ENCODE measurements at places on chromosomes 13 and 19. TPM values are rescaled to one million over a fixed set of nuclear protein-coding genes. Genes with fewer than 3 reads are reported as not detected.

DNA sequence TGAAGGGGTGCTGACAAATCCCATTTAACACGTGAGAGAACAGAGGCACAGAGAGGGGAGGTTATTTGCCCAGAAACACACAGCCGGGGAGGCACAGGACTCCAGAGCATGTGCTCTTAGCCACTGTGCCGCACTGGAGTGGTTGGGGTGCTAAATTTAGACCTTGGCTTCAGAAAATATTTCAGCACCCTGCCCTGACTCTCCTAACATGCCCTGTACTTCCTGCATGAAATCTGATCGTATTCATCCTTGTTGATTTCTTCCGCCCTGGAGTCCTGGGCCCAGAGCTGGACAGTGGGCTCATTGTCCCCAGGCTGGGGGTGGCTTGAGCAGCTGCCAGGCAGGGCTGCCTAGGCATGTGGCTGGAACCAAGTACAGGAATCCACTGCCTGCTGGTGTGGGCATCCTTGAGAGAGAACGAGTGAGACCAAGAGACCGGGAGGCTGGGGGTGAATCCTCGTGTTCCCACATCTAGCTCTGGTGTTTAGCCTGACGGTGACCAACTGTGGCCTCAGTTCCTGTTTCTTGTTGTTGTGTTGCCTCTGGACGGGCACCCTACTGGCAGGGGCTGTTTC is 5.3 kb downstream of the SLC27A1 start:
- DNase-seq: no peak

DNA sequence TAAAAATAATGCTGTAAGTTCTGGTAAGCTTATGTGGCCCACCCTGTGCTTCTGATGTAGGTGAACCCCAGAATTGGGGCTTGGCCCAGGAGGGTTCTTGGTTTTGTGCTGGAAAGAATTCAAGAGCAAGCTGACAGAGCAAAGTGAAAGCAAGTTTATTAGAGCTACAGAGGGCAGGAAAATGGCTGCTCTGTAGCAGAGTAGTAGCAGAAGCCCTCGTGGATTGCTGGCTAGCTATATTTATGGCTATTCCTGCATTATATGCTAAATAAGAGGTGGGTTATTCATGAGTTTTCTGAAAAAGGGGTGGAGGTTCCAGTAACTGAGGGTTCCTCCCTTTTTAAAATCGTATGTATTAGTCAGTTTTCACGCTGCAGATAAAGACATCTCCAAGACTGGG is 20.6 kb upstream of the ZNF599 start:
- no peak for DNase-seq

DNA sequence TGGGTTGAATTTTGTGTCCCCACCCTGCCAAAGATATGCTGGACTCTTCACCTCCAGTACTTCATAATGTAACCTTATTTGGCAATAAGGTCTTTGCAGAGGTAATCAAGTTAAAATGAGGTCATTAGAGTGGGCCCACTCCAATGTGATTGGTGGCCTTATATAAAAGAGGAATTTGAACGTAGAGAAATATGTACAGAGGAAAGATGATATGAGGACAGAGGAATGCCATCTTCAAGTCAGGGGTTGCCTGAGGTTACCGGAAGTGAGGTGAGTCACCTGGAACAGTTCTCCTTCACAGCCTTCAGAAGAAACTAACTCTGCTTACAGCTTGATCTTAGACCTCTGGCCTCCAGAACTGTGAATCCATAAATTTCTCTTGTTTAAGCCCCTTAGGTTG is 69.9 kb downstream of the GPC5 start:
- DNase-seq: no peak

PGLYRP2 gene
- total RNA-seq: 0.29 TPM

DNA sequence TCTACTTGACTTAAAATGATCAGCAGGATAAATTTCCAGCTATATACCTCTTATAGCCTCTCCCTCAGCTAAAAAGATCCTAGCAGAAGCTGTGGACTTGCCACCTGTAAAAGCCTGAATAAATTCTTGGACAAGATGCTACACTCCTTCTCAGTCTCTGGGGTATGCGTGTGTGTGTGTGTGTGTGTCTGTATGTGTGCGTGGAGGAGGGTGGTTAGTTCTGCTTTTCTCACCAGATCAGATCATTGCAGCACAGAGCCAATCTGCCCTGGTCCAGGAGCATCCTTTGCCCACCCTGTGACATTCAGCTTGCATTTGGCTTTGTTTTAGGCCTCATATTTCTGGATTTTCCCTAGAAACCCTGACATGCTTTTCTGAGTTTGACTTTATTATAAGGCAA is 438.3 kb downstream of the RFC3 start:
- no peak for DNase-seq

- no peak for DNase-seq
Measured at GRCh38 chr13:51960766-51961165, 50.5 kb downstream of the ATP7B start.

- DNase-seq: no peak
Measured at GRCh38 chr13:47539317-47539716, 461.8 kb downstream of the SUCLA2 start.

ZNF625 gene
- total RNA-seq: 5.4 TPM

GNG7 gene
- 0.84 TPM for total RNA-seq

GRCh38 chr19:13036366-13036976 is 41.2 kb downstream of the NFIX start:
- DNase-seq: no peak

- no peak for DNase-seq
Measured at GRCh38 chr19:4453232-4454179, 4.1 kb downstream of the UBXN6 start.

ZNF845 gene
- 6.2 TPM for total RNA-seq

DNA sequence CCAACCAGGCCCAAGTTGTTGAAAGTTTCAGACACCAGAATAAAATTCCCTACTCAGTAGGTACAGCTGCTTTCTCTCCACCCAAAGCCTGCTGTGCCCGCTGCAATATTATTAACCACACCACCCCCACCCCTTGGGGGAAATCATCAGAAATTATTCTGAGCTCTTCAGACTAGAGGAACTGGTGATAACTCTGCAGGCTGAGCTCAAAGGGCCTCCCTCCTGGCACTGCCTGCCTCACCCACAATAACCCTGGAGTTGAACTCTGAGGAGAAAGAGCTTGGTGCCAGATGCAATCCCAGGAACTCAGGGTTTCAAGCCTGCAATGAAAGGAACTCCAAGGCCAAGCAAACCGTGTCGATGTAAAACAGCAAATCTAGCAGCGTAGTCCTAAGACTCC is 381.7 kb upstream of the ZNF507 start:
- no peak for DNase-seq

DNA sequence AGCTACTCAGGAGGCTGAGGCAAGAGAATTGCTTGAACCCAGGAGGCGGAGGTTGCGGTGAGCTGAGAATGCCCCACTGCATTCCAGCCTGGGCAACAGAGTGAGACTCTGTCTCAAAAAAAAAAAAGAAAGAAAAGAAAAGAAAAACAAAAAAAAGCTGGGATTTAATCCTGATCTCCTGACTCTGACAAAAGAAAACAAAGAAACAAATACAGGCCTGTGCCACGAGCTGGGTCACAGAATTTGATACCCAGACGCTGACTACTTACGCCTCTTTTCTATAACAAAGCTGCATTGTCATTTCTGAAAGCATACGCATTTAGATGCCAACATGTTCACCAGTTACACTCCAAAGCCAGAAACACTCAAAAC is 18.2 kb upstream of the GTF2F2 start:
- no peak for DNase-seq

ZNF415 gene
- total RNA-seq: 1.6 TPM

DNA sequence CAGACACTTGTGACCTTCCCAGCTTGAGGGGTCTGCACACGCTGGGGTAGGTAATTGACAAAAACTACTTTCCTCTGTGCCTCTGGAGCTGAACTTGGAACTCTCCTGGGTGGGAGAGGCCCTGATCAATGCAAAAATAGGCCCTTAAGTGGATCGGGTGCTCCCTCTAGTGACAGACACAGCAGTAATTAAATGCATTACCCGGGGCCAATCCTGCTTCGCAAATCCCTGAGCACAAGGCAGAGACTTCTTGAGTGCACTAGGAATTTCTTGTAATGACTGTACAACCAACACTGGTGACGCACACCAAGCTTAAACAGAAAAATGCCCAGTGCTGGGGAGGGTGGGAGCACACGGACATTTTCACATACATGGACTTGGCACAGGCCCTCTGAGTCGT is 10.6 kb upstream of the UBE2S start:
- peak; percentile 61 for DNase-seq

DNA sequence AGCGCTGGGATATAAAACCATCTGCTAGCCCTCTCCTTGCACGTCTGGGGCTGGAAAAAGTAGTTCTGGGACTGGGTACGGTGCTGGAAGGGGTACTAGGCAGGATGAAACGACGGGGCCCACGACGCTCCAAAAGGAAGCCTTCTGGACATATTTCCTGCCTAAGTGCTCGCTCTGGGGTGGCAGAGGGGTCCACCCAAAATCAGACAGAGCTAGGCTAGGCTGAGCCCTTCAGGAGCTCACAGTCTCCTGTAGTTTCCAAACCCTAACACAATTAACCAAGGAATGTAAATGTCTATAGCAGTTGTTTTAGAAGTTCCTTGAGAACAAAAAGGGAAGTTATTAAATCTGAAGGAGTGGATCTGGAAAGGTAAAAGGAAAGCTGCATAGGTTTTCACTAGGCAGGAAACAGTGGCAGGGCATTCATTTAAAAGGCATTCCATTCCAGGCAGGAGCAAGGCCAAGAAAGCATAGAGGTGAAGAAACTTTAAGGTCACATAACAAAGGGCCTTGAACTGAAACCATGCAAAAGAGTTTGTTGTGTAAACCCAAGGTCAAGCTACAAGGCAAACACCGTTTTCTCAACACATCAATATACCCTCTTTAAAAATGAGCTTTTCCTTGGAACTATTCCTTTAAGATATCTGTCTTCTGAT is 634 bp upstream of the DIAPH3 start:
- no peak for DNase-seq

DNA sequence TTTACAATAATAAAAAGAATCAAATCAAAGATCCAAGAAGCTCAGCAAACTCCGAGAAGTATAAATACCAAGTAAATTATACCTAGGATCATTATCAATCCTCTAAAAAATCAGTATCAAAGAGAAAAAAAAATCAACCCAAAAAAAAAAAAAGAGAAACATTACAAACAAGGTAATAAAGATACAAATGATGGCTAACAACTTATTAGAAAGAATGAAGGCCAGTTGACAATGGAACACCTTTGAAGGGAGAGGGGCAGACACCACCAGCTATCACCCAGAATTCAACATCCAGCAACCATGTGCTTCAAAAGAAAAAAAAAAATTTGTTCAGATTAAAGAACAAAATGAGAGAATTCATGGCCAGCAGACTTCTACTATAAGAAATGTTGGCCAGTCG is 77.2 kb downstream of the ABCC4 start:
- no peak for DNase-seq

DNA sequence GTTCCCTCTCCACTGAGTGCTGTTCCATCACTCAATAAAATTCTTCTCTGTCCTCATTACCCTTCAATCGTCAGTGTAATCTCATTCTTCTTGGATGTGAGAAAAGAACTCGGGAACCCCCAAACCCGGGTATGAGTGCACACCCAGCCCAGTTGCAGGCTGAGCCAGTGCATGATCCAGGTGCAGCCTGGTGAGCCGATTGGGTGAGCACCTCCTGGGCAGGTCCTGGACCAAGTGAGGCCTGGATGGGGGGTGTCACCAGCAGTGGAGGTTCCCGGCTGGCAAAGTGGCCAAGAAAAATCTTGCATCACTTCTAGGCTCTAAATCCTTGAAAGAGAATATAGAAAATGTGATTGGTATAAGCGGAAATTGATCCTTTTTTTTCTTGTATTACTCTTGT is 878.8 kb upstream of the KLHL1 start:
- no peak for DNase-seq

DNA sequence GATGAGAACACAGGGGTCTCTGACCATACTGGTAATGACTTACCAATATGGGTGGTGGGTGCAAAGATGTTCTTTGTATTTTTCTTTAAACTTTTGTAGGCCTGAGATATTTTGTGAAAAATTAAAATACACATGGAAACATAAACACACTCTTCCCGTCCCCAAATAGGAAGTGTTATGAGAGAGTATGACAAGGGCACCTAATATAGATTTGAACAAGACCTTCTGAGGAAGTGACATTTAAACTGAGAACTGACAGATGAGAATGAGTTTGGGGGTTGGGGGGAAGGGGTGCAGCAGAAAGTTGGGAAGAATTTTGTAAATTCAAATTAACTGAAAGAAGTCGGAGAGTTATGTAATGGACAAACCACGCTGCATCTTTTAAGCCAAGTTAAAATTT is 224.2 kb downstream of the RGCC start:
- DNase-seq: no peak

IGFL3 gene
- total RNA-seq: not detected

DNA sequence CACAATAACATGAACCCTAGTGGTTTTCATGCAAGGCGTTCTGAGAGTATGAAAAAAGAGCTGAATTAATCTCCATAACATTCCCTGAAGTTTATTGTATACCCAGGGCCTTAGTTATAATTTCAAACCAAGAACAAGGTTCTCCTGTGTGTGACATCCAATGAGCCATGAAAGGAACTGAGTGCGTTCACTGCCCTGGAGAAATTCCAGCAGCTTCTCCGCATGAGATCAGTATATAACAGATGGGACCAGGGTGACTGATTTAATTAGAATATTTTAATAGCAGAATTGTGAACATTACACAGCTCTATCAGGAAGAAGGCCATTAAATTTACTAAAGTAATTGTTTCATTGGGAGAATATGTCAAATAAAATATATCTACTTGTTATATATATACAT is 1190.5 kb upstream of the SLC10A2 start:
- no peak for DNase-seq

FGF22 gene
- not detected for total RNA-seq

SOX1 gene
- total RNA-seq: not detected
